Ascending aorta (tissue), 2 donors: ENCODE measurements at places on chromosomes 12 and 14. TPM values are rescaled to one million over a fixed set of nuclear protein-coding genes. Genes with fewer than 3 reads are reported as not detected.

GRCh38 chr14:52366796-52367315, 52.7 kb downstream of the PTGER2 start:
- H3K36me3 ChIP-seq: no peaks in the 10 kb centered on the region
- no peaks in the 10 kb centered on the region for H3K27me3 ChIP-seq
- H3K4me3 ChIP-seq: no peak overlapping the region
- H3K27ac ChIP-seq: no peak overlapping the region

DNA sequence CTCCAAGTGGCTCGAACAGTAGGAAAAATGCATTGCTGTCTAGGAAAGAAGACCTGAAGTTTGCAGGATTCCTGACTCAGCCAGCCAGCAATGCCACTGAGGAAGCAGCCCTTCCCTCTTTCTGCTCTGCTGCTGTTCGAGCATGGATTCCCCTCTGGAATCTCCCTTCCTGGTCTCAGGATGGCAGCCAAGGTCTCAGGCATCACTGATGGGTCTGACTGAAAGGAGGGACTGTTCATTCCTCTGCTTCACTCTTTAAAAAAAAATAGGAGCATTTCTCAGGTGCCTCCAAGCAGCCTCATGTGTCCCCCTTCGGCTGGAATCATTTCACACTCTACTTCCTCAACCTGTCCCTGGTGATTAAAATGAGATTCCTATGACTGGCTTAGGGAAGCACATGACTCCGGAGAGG, 62.4 kb downstream of the SLC15A4 start:
- H3K36me3 ChIP-seq: no peaks in the 10 kb centered on the region
- no peak overlapping the region for H3K4me3 ChIP-seq
- DNase-seq: no peak
- H3K27ac ChIP-seq: no peak overlapping the region
- no peaks in the 10 kb centered on the region for H3K27me3 ChIP-seq
- H3K4me1 ChIP-seq: no peaks in the 10 kb centered on the region

DNA sequence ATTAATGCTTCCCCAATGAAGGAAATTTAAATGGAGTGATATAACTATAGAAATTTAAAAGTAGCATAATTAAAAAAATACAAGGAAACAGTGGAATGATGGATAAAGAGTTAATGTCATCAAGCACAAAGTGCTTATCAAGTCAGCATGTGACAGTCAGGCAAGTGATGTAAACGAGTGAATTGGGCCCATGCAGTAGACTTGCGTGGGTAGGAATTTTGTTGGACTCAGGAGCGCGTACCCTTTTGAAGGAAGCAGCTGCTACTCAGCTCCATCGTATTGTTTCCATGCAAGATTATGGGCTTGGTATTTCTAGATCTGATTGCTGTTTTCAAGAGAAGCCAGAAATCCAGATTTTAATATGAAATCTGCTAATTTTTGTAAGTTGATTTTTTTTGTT, 4.4 kb upstream of the DYRK4 start:
- peaks cover 7% of the 10 kb centered on the region for H3K4me1 ChIP-seq
- no peak for DNase-seq
- no peaks in the 10 kb centered on the region for H3K27me3 ChIP-seq
- no peak overlapping the region for H3K27ac ChIP-seq
- no peaks in the 10 kb centered on the region for H3K36me3 ChIP-seq

DNA sequence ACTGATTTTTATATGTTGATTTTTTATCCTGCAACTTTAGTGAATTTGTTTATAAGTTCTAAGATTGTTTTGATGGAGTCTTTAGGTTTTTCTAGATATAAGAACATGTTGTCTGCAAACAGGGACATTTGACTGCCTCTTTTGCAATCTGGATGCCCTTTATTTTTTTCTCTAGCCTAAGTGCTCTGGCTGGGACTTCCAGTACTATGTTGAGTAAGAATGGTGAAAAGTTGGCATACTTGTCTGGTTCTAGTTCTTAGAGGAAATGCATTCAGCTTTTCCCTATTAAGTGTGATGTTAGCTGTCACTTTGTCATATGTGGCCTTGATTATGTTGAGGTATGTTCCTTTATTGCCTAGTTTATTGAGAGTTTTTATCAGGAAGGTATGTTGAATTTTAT, 68.1 kb downstream of the ERC1 start:
- H3K4me1 ChIP-seq: peaks cover 5% of the 10 kb centered on the region
- no peak for DNase-seq
- H3K4me3 ChIP-seq: no peak overlapping the region
- H3K27me3 ChIP-seq: no peaks in the 10 kb centered on the region
- no peaks in the 10 kb centered on the region for H3K36me3 ChIP-seq

DNA sequence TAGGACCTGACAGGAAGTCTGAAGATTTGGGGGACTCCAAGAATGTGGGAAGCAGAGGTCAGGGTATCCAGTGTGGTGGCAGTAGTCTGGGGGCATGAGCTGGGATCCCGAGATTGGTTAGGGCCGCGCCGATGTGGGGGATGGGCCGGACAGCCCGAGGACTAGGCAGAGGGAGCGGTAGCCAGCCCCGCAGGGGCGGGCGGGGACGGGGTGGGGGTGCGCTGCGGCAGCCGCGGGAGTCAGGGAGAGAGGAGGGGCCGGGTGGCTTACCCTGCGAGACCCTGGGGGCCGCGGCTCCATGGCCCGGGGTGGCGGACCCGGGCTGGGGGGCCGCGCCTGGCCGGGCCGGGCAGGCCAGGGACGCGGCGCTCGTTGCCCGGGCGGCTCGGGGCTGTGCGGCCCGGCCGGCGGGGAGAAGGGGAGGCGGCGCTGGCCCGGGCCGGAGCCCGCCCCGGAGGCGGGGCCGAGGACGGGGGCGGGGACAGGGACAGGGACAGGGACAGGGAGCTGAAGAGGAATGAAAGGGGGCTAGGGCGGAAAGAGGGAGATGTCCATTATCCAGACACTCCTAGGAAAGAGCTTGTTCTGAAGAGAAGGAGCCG, 5.6 kb downstream of the ZNF385A start:
- no peaks in the 10 kb centered on the region for H3K27me3 ChIP-seq
- H3K36me3 ChIP-seq: no peaks in the 10 kb centered on the region
- no peak for DNase-seq
- no peak overlapping the region for H3K27ac ChIP-seq
- peak overlapping the region; percentile 42 for H3K4me3 ChIP-seq

- H3K36me3 ChIP-seq: no peaks in the 10 kb centered on the region
- H3K27me3 ChIP-seq: no peaks in the 10 kb centered on the region
- no peaks in the 10 kb centered on the region for H3K4me1 ChIP-seq
- no peak for DNase-seq
- no peak overlapping the region for H3K4me3 ChIP-seq
- H3K27ac ChIP-seq: no peak overlapping the region
Observed at GRCh38 chr12:117499759-117500485, 138.5 kb upstream of the NOS1 start.

The NRL gene
- not detected for total RNA-seq
